GM23338 (cell line): ENCODE measurements at places on chromosomes 11 and 22. TPM values are rescaled to one million over a fixed set of nuclear protein-coding genes. Genes with fewer than 3 reads are reported as not detected.

- no peak for DNase-seq
These were observed 17.4 kb downstream of the LSP1 start for GRCh38 chr11:1870326-1870696.

F2 gene
- total RNA-seq = 0.21 TPM in 1 of 2 replicates, not detected in the other

GPHA2 gene
- 0.83 TPM in 1 of 2 replicates, not detected in the other for total RNA-seq

DNA sequence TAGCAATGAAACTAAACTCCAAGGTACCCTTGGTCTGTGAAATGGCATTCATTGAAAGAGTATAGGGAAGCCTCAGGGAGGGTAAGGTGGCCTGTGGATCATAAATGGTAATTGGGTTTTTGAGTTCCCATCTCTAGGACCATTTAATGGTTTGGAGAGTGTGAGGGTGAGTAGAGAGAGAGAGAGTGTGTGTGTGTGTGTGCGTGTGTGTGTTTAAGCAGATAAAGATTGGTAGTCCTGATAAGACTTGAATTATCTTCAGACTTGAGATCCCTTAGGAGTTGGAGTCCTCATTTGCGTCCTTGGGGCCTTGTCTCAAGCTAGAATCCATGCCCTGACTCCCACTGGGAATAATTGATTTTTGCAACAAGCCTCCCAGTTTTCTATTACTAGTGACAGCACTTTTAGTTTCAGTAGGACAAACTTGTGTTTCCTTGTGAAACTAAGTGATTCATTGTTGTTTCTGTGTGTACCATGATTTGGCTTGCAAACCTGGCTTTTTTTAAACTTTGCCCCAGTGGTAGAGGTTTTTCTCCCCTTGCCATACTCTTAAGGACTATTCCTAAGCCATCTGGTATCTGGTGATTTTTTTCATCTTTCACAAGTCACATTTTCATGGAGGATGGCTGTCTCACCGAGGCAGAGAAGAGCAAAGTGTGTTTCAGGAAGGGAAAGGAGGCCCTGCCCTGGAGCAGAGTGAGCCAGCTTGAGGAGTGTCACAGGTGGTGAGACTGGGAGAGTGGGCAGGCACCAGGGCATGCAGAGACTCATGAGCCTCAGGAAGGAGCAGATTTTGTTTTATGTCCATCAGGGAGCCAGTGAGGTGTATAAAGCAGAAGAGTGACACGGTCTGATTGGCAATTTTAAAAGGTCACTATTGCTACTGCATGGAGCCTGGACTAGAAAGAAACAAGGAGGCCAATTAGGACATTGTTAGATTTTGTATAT lies 26.7 kb downstream of the ALKBH3 start:
- DNase-seq = no peak

OR8D4 gene
- total RNA-seq = 0.14 and 0.74 TPM in 2 replicates

- peak; percentile 11 for DNase-seq
These were observed 240.0 kb upstream of the LARGE1 start for GRCh38 chr22:34160141-34160783.

GRCh38 chr11:117749541-117749910 lies 47.5 kb downstream of the DSCAML1 start:
- DNase-seq = no peak

DNA sequence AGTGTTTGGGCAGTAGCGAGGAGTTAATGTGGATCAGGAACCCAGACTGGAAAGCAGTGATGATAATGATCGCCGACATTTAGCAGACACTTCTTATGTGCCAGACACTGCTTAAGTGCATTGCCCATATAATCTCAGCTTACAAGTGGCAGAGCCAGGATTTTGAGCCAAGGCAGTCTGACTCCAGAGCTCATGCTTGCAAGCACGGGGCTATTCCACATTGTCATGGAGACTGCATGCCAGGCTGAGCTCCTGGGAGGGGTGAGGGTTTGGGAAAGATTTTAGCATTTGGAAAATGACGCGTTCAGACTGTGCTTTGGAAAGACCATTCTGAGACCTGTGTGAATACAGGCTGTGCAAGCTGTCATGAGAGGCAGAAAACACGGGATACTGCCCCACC lies 302.7 kb downstream of the DDX10 start:
- no peak for DNase-seq

CD6 gene
- total RNA-seq = 0.49 and 1.9 TPM in 2 replicates

MYBPC3 gene
- not detected in 2 replicates for total RNA-seq

DNA sequence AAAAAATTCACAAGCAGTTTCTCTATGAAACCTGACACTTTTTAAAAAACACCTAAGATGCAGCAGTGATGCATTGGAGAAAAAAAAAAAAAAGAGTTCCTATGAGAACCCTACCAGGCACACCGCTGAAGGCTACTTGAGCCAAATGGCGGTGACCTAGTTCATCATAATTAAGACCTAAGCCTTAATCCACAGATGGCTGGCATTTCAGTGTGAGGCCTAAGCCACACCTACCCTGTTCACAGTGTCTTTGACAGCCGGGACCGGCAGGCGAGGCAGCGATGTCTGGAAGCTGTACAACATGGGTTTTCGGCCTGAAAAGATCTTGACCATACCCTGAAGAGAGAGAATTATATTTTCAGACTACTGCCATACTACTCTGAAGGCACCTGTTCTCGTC lies 38.0 kb downstream of the CPT1A start:
- no peak for DNase-seq

KDELR3 gene
- 5.6 and 11.1 TPM in 2 replicates for total RNA-seq

DNA sequence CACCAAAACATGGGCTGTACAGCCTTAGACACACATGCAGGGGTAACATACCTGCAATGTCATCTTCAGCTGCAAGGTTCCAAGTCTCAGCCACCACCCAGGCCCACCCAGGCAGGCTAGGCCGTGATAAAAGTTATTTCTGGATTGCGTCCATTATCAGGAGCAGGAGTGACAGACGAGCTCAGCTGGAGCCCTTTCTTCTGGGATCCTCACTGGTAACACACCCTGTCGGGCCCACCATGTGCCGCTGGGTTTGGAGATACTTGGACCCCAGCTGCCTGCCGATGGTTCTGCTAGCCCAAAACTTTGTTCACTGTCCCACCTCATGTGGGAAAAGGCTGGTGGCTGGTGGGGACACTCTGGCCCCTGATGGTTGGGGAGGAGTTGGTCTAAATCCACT lies 24.8 kb downstream of the TMPRSS5 start:
- no peak for DNase-seq

ADAMTS8 gene
- total RNA-seq = 15.3 and 16.2 TPM in 2 replicates

- DNase-seq = no peak
These were observed 4.6 kb downstream of the TSPAN32 start for GRCh38 chr11:2306452-2306823.

DNA sequence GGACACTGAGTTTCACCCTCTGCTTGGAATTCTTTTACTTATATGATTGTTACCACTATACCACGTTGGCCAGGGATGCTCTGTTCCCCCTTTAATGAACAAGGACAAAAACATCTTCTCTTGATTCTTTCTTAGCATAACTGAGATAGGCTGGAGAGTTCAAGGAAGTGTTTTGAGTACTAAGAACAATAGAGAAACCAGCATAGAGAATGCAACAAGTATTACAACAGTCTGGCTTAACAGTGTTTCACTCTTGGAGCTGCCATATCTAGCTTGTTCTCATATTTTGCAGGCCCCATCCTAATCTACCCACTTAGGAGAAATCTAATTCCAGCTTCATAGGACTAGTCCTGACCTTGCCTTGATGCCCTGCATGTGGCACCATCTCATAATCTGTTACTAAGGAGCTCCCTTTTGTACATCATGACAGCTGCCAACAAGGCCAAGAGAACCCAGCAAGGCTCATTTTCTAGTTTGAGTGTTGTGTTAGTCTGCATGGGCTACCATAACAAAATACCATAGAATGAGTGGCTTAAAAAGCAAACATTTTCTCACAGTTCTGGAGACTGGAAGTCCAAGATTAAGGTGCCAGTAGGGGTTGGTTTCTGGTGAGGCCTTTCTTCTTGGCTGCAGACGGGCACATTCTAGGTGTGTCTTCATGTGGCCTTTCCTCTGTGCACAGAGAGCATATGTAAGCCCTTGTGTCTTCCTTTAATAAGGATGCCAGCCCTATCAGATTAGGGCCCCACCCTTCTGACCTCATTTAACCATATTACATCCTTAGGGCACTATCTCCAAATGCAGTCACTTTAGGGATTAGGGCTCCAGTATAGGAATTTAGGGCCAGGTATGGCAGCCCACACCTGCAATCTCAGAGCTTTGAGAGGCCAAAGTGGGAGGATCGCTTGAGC lies 37.8 kb downstream of the PACS1 start:
- DNase-seq = no peak

GRCh38 chr11:33207408-33207985 lies 46.2 kb upstream of the CSTF3 start:
- no peak for DNase-seq

- DNase-seq = no peak
These were observed 272 bp downstream of the DIXDC1 start for GRCh38 chr11:111937461-111937769.

DNA sequence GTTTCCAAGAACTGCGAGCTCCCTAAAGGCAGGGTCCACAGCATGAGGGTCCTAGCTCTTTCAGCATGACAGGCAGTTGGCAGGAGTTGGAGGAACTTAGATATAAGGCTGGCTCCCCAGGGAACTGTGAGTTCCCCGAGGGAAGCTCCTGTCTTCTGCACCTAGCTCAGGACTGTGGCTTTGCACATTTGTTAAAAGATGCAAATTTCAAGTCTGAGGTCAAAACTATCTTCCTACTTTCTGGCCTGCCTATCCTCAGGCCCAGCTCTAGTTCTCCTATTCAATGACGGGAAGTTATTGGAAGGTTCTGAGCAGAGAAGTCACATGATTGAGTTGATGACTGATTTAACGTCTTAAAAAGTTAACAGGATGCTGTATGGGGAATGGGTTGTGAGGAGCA lies 11.7 kb upstream of the UCP3 start:
- DNase-seq = no peak

- peak; percentile 18 for DNase-seq
These were observed 20.9 kb upstream of the NAALAD2 start for GRCh38 chr11:90113541-90113940.

DNA sequence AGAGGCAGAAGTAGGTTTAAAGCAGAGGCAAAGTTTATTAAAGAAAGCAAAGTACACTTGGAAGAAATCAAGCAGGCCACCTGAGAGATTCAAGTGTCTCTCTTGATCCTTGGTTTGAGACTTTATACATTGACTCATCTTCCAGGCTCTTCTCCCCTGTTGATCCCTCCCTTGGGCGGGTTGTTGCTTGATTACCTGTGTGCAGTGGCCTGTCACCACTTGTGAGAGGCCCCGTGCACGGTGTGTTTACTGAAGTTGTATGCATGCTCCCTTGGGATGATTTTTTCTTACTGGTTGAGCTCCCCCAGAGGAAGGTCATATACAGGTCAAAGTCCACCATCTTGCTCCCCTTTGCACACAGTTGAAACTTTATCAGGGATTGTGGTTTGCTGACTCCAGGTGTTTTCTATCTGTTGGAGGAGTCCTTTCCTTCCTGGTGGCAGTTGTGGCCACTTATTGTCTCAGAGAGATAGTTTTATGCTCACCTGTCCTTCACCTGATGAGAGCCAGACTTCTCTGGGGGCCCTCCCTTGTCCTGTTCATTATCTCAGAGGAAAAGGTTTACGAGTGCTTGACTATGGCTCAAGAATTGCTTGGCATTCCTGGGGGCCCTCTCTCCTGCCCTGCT lies 16.3 kb upstream of the RBMXL2 start:
- no peak for DNase-seq

DNA sequence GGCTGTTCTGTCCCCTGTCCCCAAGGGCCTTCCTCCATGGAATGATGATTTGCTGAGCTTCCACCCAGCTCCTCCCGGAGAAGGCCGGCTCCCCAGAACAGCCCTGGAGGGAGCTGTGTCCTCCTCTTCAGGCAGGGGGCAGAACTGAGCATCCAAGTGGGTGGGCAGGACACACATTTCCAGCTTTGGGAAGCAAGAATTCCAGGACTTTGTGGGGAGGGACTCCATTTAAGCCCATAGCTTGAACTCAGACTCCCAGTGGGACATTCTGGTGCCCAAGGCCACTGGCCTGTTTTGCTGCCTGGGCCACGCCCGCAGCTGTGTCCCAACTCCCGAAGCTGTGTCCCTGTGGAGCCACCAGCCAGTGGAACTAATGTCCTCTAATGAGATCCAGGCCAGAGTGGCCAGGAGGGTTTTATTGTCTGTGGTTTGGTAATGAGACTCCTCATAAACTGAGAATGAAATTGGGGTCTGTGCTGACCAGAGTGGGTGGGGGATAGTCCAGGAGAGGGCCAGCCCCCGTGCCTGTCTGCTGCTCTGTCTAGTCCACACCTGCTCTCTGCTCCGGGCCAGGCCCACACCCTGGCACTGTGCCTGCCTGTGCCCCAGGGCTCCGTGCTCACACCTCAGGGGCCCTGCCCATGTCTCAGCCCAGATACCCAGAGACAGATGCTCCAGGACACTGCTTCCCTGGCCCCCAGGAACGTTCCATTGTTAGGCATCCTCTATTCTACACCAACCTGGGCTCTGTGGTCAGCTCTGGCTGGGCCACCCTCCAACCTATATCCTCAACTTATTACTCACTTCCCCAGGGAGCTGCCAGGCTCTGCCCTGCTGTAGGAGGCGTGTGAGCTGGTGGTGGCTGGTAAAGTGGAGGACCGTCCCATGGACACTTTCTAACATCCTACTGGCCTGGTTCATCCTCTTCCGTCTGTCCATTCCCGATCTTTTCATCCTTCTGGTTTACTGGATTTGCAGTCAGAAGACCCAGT lies 7.6 kb downstream of the NECTIN1 start:
- DNase-seq = peak; percentile 82

NXPE2 gene
- total RNA-seq = 0.10 and 0.12 TPM in 2 replicates

OR8A1 gene
- not detected in 2 replicates for total RNA-seq

GRCh38 chr11:117189941-117190544 lies 9.1 kb upstream of the TAGLN start:
- DNase-seq = no peak

DNA sequence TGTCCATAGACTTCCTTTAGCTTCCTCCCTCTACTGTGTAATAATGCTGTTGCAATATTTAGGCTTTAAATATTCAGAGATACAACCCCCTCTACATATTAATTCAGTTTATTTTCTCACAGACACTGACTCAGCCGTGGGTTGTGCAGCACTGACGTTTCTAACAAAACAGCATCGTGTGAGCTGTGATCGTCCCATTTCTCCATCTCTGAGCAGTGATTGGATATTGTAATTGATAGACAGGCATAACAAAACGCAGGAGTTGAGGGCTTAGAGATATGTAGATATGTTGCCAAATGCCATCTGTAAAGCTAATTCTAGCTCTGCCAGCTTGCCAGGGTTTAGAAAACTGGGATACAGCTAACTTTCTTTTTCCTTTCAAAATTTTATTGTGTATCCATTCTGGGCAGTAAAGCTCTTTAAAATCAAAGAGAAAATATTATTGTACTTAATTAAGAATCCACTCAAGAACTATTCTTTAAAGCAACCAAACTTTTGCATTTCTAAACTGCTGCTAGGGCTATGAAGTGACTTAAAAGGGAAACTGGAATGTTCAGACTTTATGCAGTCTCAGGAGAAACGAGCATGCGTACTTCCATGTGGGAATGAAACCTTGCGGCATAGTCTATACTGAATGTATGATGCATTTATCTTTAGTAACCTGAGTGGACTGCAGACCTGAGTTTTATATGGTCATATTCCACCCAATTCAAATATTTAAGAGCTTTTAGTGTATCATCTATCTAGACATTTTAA lies 22.7 kb downstream of the BTBD10 start:
- DNase-seq = peak; percentile 54
